ENCODE measurements at places on chromosomes 5 and 9.

DNA sequence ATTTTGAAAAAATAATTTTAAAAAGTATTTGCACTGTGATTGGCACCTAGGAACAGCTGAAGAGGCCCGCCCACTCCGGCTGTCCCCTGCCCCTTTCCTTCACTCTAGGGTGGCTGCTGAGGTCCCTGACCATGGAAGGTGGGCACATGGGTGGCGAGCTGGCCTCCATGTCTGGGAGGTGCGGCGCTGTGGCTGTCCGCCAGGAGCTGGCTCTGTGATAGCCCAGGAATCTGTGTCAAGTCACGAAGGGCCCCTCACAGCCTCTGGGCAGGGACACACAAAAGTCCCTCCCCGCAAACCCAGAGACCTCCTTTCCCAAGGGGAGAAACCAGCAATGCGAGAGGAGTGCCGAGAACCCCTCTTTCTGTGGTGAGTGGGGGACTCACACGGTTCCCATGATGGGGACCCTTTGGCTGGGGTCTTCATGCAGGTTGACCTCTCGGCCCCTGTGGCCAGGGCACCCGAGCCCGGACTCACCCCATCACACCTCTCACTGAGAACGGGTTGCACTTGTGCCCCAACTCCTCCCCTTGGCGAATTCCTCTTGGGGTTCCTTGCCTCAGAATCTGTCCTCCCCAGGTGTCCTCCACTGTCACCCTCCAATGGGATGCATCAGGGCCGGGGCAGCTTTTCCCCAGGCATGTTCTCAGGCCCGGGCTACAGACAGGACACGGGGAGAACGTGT, 168.0 kb downstream of the GAPVD1 start:
- no peak for ATAC-seq

DNA sequence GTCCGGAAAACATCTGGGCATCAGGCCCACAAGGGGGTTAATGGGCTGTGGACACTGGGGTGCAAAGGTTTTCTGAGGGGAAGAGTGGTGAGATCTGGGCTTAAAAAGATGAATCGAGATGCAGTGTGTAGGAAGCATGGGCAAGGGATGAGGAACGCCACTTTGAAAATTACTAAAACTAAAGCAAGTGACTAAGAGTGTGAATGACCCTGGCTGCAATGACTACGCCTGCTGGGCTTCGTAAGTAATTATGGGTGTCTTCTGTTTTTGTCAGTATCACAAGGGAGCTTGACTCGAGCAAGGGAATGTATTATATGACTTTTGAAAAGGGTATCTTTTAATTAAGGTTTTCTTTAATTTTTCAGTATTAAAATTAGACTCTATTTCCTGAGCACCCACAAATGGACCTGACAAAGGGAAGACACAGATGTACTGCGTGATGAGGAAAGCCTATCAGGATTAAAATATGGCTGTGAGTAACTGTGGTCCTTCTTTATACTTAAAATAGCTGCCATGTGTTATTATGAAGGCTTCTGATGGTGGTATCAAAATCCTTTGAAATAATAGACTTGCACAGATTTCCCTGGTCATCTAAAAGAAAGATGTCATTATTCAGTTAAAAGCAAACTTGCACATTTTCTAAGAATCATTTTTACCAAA, 4.2 kb downstream of the CTXN3 start:
- ATAC-seq, result no peak

GRCh38 chr9:19018201-19018600, 14.8 kb downstream of the SAXO1 start:
- ATAC-seq, result no peak

- ATAC-seq, result peak; percentile 76
Observed at GRCh38 chr5:42944989-42945388, 95.1 kb downstream of the ANXA2R start.

DNA sequence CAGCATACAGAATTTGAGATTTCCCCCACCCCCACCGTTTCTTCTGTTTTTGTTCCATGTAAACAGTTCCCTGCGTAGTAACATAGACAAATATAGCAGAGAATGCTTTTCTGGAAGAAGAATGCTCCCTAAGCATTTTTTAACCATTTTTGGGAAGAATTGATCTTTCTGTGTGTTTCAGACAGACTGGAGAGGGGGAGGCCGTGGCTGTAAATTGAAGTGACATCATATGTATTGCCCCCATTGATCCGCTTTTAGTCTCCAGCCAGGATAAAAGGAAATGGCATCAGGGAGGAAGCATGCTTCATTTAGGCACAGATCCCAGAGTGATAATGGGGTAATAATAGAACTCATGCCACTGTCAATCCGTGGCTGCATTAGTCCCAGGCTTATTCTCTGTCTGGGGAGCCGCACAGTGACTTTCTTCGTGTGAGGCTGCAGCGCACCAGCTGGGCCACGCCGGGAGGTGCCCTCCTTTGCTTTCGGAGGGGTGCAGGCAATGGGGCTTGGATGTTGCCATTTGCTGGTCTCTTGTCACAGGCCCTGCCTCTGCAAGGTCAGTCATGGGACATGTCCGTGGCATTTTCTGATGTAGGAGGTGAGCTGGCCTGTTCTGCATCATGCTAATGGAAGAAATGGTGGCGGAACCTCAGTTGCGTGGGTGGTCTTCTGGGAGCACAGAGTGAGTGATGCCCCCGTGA, 261.5 kb downstream of the FANCC start:
- peak; percentile 54 for ATAC-seq

GRCh38 chr5:143085319-143085917, 315.2 kb downstream of the ARHGAP26 start:
- ATAC-seq, result no peak

Measured in esophagus mucosa (tissue), 1 donor.